ENCODE measurements at places on chromosomes 1 and 21.

DNA sequence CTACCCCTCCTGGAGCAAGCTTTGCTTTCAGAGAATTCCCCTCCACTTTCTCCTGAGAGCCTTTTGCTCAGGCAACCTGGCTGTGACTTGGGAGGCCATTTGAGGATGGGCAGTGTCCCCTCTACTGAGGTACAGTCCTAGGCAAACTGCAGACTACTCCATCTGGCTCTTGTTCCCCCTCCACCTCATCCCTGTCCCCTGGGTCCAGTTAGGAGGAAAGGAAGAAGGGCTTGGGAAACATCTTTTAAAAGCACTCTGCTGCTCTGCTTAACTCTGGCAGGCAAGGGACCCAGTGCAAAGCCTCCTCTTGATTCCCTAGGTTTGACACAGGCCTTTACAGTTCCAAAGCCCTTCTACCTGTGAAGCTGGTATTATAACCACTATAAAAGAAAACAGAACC, 108.2 kb downstream of the NAV1 start:
- no peak for DNase-seq

DNA sequence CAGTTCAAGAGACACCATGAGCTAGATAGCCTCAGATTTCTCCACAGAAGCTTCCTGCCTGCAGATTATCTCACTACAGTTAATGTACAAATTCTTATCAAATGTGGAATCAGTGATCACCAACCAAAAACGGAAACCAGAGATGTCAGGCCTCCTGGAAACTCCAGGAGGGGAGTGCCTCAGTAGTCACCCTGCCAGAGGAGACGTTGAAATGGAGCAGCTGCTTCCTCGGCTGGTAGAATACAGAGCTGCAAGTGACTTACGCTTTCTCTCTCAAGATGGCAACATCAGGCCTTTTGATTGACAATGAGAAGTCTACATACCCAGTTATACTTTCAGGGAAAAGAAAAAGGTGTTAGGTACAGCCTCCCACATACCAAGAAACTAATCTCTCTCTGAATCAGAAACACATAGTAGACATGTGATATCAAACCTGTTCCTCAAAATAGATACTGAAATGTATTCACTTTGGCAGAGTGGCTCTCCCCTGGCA, 52.2 kb downstream of the ACP6 start:
- DNase-seq, result no peak

DNA sequence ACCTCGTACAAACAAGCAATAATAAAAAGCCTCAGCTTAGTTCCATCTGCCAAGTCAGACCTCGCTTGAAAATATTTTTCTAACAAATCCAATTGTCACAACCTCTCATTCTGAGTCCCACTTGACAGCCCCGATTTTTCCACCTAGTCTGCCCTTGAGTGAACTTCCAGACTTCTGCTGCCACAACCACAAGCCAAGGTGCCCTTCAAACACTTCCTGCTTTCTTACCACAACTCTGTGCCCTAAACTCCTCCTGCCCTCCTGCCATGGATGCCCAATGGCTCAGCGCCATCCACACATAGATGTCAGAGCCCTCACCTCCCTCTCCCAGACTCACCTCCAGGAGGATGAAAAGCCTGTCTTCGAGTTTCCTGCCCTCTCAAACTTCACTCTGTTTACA, 3.9 kb downstream of the TMPRSS2 start:
- no peak for DNase-seq

DNA sequence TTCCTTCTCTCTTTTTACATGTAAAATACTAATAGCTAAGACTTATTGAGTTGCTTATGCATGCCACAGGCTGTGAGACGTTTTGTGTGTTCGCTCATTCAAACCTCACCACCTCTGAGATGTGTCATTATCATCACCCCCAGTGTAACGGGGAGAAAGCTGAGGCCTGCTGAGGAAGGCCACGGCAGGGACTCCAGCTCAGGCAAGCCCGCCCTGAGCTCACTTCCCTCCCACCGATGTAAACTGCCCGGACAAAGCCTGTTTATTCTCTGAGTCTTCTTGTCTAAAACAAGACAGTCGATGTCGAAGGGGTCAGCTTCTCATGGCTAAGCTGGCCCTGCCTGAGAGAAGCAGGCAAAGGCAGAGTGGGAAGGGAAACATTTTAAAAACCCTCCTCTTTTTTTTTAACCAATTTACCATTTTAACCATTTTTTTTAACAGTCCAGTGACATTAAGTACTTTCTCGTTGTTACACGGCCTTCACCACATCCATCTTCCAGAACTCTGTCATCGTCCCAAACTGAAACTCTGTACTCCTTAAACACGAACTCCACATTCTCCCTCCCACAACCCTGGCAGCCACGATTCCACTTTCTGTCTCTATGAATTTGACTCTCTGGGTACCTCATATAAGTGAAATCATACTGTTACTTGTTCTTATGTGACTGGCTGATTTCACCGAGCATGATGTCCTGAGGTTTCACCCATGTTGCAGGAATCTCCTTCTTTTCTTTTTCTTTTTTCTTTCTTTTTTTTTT, 204.8 kb upstream of the GALNT2 start:
- DNase-seq, result no peak

DNA sequence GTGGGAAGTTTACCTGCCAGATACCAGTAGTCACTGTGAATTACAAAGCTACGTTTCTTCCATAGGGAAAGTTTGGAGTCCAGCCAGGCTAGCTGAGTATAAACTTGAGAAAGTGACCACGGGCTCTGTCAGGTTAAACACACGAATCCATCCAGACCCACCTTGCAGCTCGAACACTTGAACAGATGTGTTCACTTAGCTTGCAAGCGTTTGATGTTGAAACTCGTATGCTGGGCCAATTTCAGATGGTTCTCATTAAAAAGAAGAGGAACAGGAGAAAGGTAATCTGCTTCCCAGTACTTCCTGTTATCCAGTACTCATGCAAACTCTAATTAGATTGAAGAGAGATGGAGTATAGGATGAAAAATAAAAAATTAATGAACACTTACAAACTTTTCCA, 636.4 kb downstream of the SMYD3 start:
- no peak for DNase-seq

DNA sequence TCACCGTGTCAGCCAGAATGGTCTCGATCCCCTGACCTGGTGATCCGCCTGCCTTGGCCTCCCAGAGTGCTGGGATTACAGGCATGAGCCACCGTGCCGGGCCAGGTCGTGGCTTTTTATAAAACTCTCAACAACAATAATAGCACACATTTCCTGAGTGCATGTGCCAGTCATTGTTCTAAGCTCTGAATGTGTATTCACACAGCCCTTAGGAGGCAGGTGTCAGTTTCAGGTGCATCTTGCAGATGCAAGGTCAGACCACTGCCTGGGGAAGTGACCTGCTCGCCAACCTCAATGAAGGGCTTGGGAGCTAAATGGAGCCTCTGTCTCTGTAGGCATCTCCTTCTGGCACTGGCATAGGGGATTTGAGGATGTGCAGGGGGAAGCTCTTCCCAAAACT, 1.6 kb upstream of the LEFTY2 start:
- DNase-seq, result no peak

DNA sequence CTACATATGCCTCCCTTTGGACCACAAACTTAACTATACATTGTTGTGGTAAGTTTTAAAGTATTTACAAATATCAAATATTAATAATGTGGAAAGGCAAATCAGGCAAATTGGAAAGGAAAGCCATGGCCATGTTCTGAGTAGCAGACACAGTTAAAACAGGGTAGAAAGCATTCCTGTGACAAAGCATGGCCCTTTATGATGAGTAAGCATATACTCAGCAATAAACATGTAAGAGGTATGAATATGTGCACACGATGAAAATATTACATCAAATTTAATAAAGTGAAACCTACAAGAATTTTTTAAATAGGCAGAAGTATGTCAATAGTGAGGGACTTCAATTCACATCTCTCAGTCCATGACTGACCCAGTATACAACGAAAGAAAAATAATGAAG, 389.2 kb downstream of the DSCAM start:
- no peak for DNase-seq

- no peak for DNase-seq
Observed at GRCh38 chr1:46613661-46614603, 2.7 kb downstream of the MOB3C start.

DNA sequence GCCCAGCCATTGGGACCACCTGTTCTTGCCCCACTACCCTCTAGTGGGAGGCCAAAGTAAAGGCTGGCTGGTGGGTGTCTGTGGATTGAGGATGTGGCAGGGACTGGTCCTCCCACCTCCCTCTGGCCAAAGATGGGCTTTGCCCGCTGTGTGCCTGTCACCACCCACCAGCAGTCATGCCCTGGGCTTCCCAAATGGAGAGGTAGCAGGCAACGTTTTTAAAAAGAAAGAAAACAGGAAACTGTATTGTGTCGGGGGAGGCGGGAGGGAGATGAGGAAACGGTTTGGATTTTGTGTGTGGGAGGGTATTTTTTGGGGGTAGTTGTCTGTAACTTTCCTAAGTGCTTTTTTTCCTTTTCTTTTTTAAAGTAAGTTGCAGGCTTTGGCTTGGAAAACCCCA, 30.1 kb downstream of the SZRD1 start:
- DNase-seq, result no peak

GRCh38 chr1:107862064-107862463, 102.9 kb downstream of the VAV3 start:
- DNase-seq, result no peak

- no peak for DNase-seq
Observed at GRCh38 chr1:21254335-21254951, 35.8 kb downstream of the ECE1 start.

- no peak for DNase-seq
Observed at GRCh38 chr1:41726292-41726691, 192.4 kb downstream of the HIVEP3 start.

Data from stimulated activated CD8-positive, alpha-beta memory T cell treated with anti-CD3 and anti-CD28 coated beads, Interleukin-15, amount 100 ng/mL, for 1 hour (primary cell).